Pulmonary artery endothelial cell (primary cell): ENCODE measurements at places on chromosomes 7 and 10. TPM values are rescaled to one million over a fixed set of nuclear protein-coding genes. Genes with fewer than 3 reads are reported as not detected.

GRCh38 chr10:58175990-58176900 is 91.4 kb downstream of the IPMK start:
- DNase-seq, result no peak

PTPRN2 gene
- total RNA-seq, result 0.53 and 0.88 TPM in 2 replicates

RHOBTB1 gene
- 29.1 and 38.6 TPM in 2 replicates for total RNA-seq

GRCh38 chr10:75502838-75503237 is 71.4 kb downstream of the LRMDA start:
- DNase-seq, result no peak

- no peak for DNase-seq
Observed at GRCh38 chr7:115494529-115495147, 535.9 kb downstream of the TFEC start.
